Renal pelvis (tissue), 12 donors: ENCODE measurements at places on chromosomes 2 and 18. TPM values are rescaled to one million over a fixed set of nuclear protein-coding genes. Genes with fewer than 3 reads are reported as not detected.
A peak's percentile ranks its signal among the peaks of the same experiment; 100 is the strongest.

TRPM8 gene
- polyA plus RNA-seq: 0.13 TPM

NT5DC4 gene
- 0.34 TPM for polyA plus RNA-seq

DNA sequence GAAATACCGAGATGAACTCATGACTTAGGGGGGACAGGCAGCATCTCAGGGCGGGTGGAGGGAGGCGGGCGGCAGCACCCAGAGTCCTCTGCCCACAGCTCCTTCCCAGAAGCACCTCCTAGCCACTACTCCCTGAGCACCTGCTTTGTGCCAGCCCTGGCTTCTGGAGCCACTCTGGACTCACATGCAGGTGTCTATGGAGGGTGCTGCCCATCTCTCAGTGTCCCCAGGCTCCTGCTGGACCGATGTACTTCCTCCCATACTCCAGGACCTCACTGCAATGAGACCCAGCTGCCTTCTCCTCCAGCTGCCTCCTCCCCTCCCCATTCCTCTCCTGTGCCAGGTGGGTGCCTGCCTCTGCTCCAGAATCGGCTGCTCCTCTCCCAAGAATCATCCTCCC, 22.1 kb upstream of the OTOS start:
- DNase-seq: no peak

GRCh38 chr2:109487871-109488655, 125.7 kb downstream of the SEPTIN10 start:
- no peak for DNase-seq

DSG4 gene
- 0.01 TPM for polyA plus RNA-seq

AKAIN1 gene
- polyA plus RNA-seq: not detected

DNA sequence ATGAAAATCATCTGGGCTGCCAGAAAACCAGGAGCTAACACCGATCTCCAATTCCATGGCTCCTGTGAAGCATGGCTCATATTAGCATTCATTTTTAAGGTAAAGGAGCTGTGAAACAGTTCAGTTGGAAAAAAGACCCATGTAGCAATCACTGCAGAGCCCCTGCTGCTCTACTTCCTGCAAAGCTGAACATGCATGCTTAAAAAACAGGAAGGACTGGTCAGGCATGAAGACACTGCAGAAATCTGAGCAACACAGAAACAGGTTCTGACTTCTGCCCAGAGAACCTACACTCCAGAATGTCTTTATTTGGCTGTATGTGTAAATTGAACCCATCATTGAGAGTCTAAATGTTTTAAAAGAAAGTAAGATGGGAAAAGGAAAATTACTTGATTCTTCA, 950.6 kb downstream of the DCDC2C start:
- peak; percentile 28 for DNase-seq
